ENCODE measurements at places on chromosomes 7 and 10. TPM values are rescaled to one million over a fixed set of nuclear protein-coding genes. Genes with fewer than 3 reads are reported as not detected.

DNA sequence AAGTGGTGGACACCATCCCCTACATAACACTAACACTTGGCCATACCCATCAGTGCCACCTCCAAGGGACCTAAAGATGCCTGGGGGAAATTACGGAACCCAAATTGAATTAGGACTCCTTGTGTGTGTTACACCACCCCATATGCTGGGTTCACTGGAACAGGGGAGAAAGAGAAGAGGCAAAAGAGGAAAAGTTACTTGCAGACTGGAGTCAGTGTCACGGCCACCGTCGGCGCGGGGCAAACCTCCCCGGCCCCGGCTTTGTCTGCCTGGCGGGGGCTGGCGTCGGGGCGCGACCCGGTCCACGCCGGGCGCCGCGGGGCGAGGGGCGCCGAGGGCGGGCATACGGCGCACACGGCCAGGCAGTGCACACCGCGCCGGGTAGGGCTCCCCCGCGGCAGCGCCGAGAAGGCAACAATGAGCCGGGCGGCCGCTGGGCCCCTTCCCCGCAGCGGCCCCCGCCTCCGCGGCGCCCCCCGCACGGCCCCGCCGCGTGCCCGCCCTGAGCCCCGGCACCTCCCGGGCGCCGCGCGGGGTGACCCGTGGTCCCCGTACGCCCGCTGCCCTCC lies 171.1 kb downstream of the FAM107B start:
- DNase-seq, result no peak

GRCh38 chr10:106439366-106439765 lies 725.1 kb downstream of the SORCS1 start:
- DNase-seq, result no peak

DNA sequence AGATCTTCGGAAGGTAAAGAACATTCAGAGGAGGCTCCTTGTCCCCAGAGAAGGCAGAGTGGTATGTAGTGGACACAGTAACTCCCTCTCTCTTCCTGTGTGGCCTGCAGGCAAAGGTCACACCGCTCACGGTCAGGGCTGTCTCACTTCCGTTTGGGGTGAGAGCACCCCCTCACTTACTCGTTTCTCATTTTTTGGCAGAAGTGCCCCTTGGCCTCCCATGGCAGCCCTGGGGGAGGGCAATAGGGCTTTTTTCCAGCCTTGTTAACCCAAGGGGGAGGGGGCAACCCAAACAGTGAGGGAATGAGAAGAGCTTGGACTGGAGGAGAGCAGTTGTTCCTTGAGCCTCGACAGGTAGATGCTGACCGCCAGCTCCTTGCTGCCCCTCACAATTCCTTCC lies 31.8 kb upstream of the SRGN start:
- DNase-seq, result no peak

MAD1L1 gene
- total RNA-seq, result 64.7 TPM

DNA sequence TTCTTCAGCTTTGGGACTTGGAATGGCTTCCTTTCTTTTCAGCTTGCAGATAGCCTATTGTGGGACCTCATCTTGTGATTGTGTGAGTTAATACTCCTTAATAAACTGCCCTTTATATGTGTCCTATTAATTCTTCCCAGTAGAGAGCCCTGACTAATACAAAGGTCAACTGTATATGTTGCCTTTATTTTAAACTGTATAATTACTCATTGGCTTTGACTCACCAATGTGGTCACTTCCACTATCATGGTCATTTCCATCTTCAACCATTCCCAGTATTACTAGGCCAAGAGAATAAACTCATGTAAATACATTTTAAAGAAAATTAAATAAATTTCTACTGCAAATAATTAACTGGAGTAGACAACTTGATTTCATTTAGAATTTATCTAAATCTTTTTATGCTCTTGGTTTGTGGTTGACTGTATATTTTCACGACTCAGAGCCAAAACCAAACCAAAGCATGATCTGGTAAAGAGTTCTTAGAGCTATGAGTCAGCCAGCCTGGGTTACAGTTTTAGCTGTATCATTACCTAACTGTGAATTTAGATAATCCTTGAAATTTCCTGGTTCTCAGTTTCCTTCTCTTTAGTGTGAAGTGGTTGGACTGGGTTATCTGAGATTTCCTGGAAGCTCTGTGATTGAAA lies 188.4 kb downstream of the PPP1R3A start:
- no peak for DNase-seq

All from HepG2 (cell line).